ENCODE measurements at places on chromosomes 11 and 22.

DNA sequence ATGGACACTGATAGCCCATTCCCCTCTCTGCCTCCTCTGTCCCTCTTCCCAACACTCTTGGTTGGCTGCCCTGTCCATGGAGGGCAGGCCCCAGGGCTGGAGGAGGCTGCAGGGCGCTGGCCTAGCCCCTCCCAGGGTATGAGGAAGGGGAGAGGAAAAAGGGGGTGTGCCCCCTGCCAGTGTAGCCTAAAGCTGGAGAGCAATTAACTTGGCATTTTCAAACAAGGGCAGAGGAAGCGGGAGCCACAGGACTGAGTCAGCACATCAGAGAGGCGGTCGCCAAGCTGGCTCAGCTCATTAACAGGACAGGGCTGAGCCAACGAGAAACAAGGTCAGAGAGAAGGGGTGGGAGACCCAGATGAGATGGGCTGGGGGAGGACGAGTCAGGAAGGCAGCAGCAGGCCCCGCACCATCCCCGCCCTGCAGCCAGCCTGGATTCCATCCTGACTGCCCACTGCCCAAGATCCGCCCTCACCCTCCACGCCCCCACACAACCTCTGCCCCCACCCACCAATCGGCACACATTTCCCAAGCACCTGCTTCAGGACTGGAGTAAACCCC lies 76.3 kb downstream of the BUD13 start:
- no peak for DNase-seq

DNA sequence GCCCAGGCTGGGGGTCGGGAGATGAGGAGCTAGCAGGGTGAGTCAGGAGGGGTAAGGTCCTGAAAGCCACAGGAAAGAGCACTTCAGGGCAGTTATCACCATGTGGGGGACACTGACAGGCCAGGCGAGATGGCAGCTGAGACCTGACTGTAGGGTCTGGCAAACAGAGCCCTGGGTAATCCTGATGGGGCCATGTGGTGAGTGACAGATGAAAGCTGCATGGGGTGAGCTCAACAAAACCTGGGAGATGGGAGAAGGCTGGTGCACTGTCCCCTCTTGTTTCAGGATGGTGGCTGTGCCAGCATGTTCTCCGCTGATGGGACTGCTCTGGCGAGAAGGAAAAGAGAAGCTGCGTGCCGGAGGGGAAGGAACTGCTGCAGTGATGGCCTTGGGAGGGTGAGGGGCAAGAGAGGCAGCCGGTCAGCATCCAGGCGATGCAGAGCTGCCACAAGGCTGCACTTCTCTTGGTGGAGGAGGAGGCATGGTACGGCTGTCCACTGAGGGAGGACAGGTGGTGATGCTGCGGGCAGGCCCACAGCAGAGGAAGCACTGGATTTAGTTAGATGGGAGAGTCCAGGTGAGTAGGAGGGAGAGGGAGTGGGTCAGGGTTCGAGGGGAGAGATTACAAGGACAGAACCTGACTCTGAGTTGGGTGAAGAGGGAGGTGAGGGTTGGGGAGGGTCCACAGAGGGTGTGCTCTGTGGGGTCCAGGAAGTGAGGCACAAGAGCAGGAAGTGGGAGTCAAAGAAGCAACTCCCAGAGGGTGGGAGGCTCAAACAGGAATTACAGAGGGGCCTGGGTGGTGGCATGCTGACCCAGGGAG lies 3.8 kb downstream of the TOP3B start:
- no peak for DNase-seq

- no peak for DNase-seq
These were observed 25.8 kb downstream of the ADAMTS8 start for GRCh38 chr11:130402570-130402969.

DNA sequence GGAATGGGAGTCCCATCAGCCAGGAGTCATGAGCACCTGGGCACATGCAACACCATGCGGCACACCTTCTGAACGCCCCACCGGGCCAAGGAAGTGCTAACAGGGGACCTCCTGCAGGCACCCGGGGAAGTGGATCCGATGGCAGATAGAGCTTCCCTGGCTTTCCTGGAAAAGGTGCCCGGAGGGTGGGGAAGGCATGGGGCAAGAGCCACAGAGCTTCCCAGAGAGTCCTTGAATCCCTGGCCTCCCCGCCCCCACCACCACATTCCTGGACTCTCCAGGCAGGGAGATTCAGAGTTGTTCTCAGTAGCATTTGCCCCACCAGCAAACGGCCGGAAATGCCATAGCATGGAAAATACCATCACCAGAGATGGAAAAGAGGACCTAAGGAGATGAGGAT lies 8.3 kb downstream of the TRIM29 start:
- DNase-seq: no peak

DNA sequence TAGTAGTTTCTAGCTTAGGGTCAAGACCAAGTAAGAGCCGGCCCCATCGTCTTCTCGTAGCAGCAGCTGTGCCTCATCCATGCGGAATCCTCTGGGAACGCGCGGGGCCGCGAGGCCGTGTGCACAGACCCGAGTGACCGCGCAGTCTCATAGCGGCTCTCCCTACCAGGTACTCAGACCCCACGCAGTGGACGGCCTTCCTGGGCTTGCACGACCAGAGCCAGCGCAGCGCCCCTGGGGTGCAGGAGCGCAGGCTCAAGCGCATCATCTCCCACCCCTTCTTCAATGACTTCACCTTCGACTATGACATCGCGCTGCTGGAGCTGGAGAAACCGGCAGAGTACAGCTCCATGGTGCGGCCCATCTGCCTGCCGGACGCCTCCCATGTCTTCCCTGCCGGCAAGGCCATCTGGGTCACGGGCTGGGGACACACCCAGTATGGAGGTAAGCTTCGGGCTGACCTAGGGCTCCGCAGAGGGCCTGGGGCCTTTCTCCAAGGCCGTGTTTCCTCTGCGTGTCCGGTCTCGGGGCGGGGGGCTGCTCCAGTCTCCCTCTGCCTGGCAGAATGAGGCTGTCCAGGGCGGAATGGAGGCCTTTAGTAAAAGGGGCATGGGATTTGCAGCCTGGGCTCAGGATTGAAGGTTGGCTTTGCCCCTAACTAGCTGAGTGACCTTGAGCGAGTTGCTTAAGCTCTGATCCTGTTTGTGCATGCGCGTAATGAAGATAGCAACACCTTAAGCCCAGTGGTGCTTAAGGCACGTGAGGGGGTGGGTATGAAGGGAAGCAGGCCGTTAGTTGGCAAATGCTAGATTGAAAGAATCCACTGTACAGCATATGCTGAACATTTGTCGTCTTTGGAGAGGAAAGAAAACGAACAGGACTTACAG lies 48.9 kb downstream of the ST14 start:
- no peak for DNase-seq

DNA sequence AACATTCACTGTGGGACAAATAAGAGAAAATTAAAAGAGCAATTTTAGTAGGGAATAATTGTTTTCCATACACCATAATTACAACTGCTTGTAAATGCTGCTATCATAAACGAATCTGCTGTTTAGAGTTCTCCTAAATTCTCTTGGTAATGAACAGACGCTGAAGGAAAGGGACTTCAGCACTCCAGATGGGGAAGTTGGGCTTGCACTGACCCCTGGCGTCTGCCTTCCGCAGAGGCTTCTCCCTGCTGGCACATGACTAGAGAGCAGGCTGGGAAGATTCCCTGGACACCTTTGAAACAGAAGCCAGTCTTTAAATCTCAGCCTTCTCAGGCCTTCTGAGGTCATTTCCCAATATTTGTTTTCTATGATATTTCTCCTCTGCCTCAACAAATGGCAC lies 84.1 kb downstream of the NXPE2 start:
- DNase-seq: no peak

- no peak for DNase-seq
These were observed 26.3 kb upstream of the MN1 start for GRCh38 chr22:27827604-27828587.

DNA sequence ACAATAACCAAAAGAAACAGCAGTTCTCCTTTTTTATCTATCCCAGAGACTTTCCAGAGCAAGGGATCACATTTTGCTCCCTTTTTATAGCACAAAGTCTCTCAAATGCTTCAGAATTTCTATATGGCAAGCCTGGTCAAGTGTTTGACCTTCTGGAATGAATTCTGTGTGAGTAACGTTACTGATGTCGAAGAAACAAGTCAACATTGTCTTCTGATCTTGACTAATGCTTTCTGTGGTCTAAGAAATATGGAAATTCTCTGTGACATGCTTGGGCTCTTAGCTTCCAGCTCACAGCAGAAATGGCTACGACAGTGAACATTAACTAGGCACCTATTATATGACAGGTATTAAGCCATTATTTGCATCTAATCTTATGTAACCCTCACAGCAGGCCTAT lies 411.7 kb downstream of the CADM1 start:
- DNase-seq: no peak

DNA sequence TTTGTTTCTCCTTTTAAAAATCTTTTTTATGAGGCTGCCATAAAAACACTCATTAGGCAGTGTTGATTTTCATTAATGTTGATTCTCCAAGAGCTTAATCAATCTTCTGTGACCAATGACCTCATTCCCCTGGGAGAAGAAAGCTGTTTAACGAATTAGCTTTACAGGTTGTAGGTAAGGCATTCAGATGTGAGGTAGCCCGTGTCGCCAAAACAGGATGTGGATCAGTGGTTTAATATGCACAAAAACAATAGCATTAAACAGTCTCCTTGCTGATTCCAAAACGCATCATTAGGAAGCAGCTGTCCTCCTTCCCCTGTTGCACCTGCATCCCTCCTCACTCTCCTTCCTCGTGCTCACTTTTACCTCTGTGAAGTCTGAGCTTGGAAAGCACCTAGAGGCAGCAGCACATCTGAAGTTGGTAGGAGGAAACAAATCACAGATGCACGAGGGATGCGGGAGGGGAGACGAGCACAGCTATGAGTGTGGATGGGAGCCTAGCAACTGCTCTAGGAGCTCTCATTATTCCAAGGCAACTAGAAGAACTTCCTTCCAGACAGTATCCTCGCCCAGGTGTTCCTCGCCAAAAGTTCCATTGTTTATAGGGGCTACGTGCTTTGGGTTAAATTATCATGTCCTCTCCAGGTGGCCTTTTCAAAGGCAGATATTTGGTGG lies 179.4 kb upstream of the SNX19 start:
- no peak for DNase-seq

DNA sequence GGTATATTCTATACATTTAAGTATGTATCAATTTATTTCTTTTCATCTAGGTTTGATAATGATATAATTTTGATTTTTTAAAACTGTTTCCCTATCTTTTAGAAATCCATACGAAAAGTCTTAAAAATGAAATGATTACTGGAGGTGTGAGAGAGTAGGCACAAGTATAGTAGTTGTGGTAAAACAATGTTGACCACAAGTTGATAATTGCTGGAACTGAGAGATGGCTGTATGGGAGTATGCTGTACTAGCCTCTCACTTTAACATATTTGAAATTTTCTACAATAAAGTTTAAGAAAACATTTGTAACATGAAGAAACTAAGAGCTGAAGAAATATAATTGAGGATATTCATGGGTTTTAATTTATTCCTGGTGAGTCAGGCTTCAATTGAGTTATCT lies 30.0 kb downstream of the FSHB start:
- DNase-seq: no peak

DNA sequence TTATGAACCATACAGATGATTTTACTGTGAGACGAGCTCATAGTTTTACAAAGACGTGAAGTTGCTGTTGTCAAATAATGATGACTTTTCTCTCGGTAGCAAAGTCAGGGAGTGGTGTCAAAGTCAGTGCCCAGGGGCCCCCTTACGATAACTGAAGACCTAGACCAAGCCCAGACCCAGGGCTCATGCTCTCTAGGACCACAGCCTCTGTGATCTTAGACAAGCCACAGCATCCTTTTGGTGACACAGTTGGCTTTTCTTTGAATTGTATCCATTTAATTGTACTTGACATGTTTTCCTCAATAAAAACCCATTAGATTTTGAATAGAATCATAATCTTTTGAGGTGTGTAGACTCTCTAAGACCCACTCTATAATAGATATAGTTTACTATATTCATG lies 17.9 kb upstream of the POGLUT3 start:
- DNase-seq: no peak

- DNase-seq: no peak
These were observed 31.0 kb downstream of the TSG101 start for GRCh38 chr11:18495703-18496102.

- no peak for DNase-seq
These were observed 3.5 kb downstream of the PRAME start for GRCh38 chr22:22555596-22555995.

DNA sequence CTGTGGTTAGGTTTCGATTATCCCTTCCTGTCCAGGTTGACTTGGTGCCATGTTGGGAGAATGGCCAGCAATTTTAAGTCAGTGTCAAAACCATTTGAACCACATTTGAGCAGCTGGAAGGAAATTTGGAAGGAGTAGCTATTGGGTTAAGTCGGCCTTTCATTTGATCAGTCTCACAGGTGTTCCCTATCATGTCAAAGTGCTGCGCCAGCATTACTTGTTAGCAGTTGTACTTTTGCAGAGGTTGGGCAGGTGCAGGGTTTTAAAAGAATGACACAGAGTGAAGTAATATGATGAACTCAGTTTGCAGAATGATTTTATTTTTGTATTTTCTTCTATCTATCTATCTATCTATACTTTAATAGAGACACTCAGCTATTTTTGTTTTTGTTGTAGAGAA lies 6.4 kb upstream of the TYMP start:
- DNase-seq: no peak

DNA sequence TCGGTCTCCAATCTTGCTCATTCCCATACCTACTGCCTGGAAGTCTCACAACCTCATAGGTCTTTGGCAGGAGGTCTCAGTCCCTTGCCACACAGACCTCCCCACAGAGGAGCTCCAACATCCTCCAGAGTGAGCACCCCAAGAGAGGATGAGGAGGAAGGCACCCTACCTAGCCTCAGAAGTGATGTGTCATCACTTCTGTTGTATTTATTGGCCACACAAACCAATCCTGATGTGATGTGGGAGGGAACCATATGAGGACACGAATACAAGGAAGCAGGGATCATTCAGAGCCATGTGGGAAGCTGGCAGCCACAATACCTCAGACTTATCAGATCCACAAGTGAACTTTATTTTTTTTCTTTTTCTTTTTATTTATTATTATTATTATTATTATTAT lies 9.0 kb upstream of the UPK2 start:
- no peak for DNase-seq

GRCh38 chr11:126512741-126513715 lies 157.5 kb downstream of the ST3GAL4 start:
- no peak for DNase-seq

GRCh38 chr11:20351751-20352262 lies 11.7 kb upstream of the HTATIP2 start:
- no peak for DNase-seq

- no peak for DNase-seq
These were observed 24.0 kb downstream of the PISD start for GRCh38 chr22:31637891-31638618.

- DNase-seq: no peak
These were observed 633.0 kb downstream of the TBC1D22A start for GRCh38 chr22:47395481-47395880.

GRCh38 chr11:34366522-34366921 lies 8.7 kb upstream of the ABTB2 start:
- DNase-seq: no peak

DNA sequence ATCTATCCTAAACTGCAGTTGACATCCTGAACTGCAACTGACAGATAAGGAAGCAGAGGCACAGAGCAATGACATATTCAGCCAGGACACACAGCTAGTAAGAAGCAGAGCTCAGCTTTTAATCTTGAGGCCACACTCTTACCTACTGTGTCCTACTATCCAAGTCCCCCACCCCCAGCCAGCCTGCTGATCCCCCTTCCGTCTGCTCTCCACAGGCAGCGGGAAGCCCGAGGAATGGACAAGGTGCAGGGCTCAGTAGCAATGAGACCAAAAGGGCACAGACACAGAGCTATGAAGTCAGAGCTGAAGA lies 4.3 kb downstream of the POLR3H start:
- no peak for DNase-seq

- no peak for DNase-seq
These were observed 37.8 kb downstream of the ARRB1 start for GRCh38 chr11:75313513-75314272.

- no peak for DNase-seq
These were observed 328.1 kb upstream of the PITPNB start for GRCh38 chr22:28247136-28247535.

Data from stimulated activated CD8-positive, alpha-beta memory T cell treated with anti-CD3 and anti-CD28 coated beads, Interleukin-12 subunit alpha, Interleukin-12 subunit beta, amount 100 ng/mL, for 4 hours (primary cell).